ENCODE measurements at places on chromosomes 11 and 22.

GRCh38 chr22:45846952-45847351, 130.0 kb downstream of the WNT7B start:
- no peaks in the 10 kb centered on the region for H3K4me1 ChIP-seq
- no peak overlapping the region for H3K4me3 ChIP-seq
- H3K27ac ChIP-seq, result no peak overlapping the region
- H3K36me3 ChIP-seq, result no peaks in the 10 kb centered on the region

- no peak overlapping the region for H3K4me3 ChIP-seq
- H3K27me3 ChIP-seq, result no peaks in the 10 kb centered on the region
- peak overlapping the region; percentile 98 for H3K27ac ChIP-seq
- DNase-seq, result no peak
Measured at GRCh38 chr11:119306373-119306890, 10.5 kb downstream of the MCAM start.

GRCh38 chr11:86115542-86116385, 46.9 kb upstream of the PICALM start:
- no peaks in the 10 kb centered on the region for H3K27me3 ChIP-seq
- no peak for DNase-seq
- peak overlapping the region; percentile 25 for H3K27ac ChIP-seq
- no peaks in the 10 kb centered on the region for H3K4me1 ChIP-seq
- no peak overlapping the region for H3K4me3 ChIP-seq
- no peaks in the 10 kb centered on the region for H3K36me3 ChIP-seq

- no peak overlapping the region for H3K4me3 ChIP-seq
- H3K4me1 ChIP-seq, result peaks cover 9% of the 10 kb centered on the region
- H3K27me3 ChIP-seq, result no peaks in the 10 kb centered on the region
- H3K27ac ChIP-seq, result peak overlapping the region; percentile 54
- no peak for DNase-seq
Measured at GRCh38 chr11:34267417-34267816, 90.4 kb downstream of the ABTB2 start.

DNA sequence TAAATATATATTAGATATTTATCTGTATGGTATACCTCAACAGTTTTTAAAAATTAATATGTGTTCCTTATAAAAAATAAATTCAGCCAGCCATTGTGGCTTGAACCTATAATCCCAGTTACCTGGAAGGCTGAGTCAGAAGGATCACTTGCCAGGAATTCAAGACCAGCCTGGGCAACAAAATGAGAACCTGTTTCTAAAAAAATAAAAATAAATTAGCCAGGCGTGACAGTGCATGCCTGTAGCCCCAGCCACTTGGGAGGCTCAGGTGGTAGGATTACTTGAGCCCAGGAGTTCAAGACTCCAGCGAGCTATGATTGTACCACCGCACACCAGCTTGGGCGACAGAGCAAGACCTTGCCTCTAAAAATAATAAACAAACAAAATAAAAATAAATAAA, 54.9 kb downstream of the PHF21A start:
- H3K27ac ChIP-seq, result no peak overlapping the region
- no peaks in the 10 kb centered on the region for H3K36me3 ChIP-seq
- H3K4me3 ChIP-seq, result no peak overlapping the region
- H3K27me3 ChIP-seq, result no peaks in the 10 kb centered on the region

DNA sequence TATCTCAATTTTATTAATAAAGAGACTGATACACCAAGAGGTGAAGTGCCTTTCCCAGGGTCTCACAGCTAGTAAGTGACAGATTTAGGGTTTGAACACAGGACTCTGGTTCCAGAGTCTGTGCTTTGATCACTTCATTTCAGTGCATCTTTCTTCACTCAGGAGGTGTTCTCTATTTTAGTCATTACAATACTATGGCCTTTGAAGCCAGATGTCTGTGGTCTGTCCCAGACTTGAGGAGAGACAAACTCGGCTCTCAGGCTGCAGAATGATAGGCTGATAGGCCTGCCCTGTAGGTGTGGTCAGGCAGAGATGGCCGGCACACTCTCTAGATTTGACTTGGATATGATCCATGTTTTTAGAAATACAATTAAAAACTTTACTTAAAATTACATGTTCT, 478.5 kb upstream of the CCDC90B start:
- H3K4me3 ChIP-seq, result no peak overlapping the region
- H3K4me1 ChIP-seq, result no peaks in the 10 kb centered on the region

GRCh38 chr11:19844806-19845205, 132.2 kb downstream of the NAV2 start:
- H3K4me3 ChIP-seq, result no peak overlapping the region

- peak overlapping the region; percentile 72 for H3K4me3 ChIP-seq
- H3K27me3 ChIP-seq, result no peaks in the 10 kb centered on the region
- DNase-seq, result no peak
Measured at GRCh38 chr11:47271328-47271727, 1.4 kb downstream of the MADD start.

- no peak for DNase-seq
- H3K4me3 ChIP-seq, result no peak overlapping the region
- no peaks in the 10 kb centered on the region for H3K4me1 ChIP-seq
- no peaks in the 10 kb centered on the region for H3K27me3 ChIP-seq
- no peaks in the 10 kb centered on the region for H3K36me3 ChIP-seq
- no peak overlapping the region for H3K27ac ChIP-seq
Measured at GRCh38 chr22:20636075-20636812, 128.8 kb downstream of the MED15 start.

DNA sequence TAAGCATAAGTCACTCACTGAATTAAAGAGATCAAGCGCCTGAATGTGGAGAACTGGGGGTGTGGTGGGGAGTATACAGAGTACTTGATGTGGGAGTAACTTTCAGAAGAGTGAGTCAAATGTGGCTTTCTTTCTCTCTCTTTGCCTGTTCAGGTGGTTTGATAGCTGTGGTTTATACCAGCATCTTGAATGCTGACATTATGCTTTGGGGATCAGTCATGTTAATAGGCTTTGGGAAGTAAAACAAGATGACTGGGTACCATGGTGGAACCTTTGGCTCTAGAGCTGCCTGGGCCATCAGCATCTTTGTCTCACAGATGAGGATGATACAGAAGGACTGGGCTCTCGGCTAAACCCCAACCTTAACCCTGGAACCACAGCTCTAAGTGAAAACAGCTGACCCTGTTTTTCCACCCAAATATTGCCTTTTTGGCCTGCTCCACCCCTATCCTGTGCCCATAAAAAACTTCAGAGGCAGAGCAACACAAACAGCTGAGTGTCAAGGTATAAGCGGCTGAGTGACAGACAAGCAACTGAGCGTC, 58.2 kb upstream of the GNAZ start:
- H3K4me1 ChIP-seq, result no peaks in the 10 kb centered on the region
- DNase-seq, result peak; percentile 90
- peaks cover 3% of the 10 kb centered on the region for H3K27me3 ChIP-seq
- H3K27ac ChIP-seq, result no peak overlapping the region
- H3K4me3 ChIP-seq, result no peak overlapping the region
- no peaks in the 10 kb centered on the region for H3K36me3 ChIP-seq

DNA sequence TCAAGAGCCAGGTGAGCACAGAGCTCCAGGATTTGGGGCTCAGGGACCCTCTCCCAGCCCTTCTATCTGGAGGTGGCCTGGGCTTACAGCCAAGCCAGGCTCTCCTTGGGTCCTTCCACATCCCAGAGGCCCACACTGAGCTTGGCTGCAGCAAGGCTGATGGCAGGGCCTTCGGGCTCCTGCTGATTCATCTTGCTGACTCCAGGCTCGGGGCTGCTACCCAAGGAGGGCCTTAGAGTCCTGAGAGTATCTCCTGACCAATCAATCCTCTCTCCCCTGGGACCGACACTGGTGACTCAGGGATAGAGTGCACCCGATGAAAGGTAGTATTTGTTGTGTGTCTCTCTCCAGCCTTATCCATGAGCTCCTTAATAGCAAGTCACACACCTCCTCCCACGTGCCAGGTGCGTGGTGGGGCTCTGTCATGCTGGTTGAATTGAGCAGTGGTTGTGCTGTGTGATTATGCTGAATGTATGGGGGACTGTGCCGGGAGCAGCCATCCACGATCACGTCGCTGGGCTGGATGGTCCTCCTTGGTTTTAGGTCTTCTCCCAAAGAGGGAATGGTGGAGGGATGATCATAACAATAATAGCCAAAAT, 62.3 kb downstream of the GRIK4 start:
- H3K27ac ChIP-seq, result no peak overlapping the region
- no peaks in the 10 kb centered on the region for H3K36me3 ChIP-seq
- DNase-seq, result no peak

DNA sequence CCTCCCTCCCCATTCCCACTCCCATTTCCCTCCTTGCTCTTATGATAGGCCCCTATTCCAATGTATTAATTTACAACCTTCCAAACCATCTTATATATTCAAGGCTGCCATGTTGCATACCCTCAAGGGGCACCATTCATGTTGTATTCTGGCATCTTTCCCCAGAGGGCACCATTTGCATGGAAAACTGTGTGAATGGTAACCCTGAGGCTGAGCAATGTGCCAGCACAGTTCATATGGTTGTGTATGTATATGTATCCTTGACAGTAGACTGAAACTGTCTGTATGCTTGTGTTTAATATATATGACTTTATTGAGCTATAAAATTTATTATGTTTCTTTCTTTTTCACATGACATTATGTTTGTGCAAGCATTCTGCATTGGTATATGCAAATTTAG, 7.3 kb downstream of the RASSF10 start:
- no peak overlapping the region for H3K4me3 ChIP-seq
- H3K4me1 ChIP-seq, result peaks cover under 1% of the 10 kb centered on the region
- peak; percentile 37 for DNase-seq
- no peaks in the 10 kb centered on the region for H3K27me3 ChIP-seq

DNA sequence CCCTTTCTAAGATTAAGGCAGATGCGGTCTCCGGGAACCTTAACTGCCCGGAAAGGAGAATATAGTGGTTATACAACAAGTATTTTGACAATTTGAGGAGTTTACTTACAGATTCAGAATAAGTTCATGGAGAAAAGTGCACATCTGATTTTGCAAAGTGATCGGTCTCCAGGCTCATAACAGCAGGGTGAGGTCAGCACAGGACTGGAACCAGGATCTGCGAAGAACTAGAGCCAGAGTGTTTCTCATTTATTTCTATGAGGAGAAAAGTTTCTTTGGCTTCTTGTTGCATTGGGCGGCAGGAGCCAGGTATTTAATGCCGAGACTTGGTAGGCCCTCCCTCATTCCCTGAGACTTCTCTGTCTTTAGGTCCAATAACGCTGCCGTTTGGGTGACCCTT, 3.7 kb downstream of the ADAMTS15 start:
- H3K4me3 ChIP-seq, result peak overlapping the region; percentile 74
- H3K27me3 ChIP-seq, result peaks cover 16% of the 10 kb centered on the region
- DNase-seq, result no peak

DNA sequence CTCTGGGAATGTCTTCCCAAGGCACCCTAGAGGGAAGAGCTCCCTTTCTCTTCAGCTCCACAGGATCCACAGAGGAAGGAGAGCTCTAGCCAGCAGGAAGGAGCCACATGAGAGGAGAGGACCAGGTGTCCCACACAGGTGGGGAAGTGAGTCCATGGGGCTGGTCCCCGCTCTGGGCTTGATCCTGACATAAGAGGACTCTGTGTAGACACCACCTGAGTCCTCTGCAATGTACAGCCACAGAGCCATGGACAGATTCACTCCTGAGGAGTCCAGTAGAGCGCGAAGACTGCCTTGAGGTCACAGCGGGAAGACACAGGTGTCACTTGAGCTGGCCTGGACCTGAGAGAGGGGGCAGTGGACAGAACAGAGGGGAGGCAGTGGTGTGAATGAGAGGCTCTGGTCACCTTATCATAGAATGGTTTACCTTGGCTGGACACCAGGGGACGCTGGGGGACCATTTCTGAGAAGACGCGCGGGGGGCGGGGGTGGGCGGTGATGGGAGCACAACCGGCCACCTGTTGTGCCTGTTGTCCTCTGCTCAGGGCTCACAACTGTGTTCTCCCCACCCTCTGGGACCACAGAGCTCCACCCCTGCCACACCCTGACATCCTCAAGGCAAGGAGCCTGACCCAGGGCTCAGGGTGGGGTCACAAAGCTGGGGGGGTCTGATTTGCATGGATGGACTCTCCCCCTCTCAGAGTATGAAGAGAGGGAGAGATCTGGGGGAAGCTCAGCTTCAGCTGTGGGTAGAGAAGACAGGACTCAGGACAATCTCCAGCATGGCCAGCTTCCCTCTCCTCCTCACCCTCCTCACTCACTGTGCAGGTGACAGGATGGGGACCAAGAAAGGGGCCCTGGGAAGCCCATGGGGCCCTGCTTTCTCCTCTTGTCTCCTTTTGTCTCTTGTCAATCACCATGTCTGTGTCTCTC, 128.2 kb downstream of the ZNF280B start:
- H3K27ac ChIP-seq, result no peak overlapping the region
- H3K27me3 ChIP-seq, result no peaks in the 10 kb centered on the region
- DNase-seq, result peak; percentile 88
- no peak overlapping the region for H3K4me3 ChIP-seq

- DNase-seq, result no peak
- peak overlapping the region; percentile 92 for H3K27ac ChIP-seq
- H3K4me3 ChIP-seq, result peak overlapping the region; percentile 81
Measured at GRCh38 chr11:19714022-19714386, 1.4 kb downstream of the NAV2 start.

DNA sequence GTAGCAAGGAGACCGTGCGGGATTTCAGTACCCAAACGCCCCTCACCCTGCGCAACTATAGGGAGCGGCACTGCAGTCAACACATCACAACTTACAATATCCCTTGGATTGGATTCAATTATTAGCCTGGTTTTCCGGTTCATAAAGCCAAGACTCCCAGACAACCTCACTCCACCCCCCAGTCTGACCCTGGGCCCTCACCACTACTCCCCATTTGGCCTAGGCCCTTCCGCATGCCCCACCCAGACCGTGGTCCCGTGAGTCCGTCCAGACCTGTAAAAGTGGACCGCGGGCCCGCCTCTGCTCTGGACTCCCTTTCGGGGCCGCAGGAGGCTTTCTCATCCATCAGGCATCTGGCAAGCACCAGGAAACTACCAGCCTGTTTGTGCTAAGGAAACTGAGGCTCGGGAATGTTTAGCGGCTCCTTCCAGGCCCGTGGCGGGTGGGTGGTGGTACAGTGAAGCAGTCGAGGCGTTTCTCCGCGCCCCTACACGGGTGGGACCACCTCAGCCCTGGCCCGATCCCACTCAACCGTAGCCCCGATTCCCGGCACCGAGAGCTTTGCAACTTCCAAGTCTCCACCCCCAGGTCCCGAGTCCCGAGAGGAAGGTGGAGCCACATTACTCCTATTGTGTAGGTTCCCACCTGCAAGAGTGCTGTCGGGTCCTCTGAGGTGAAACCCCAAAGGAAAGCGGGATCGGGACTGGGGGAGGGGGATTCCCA, 679 bp upstream of the DPP3 start:
- H3K27ac ChIP-seq, result peak overlapping the region; percentile 90
- peaks cover 17% of the 10 kb centered on the region for H3K36me3 ChIP-seq
- no peaks in the 10 kb centered on the region for H3K27me3 ChIP-seq

- no peak for DNase-seq
- H3K4me1 ChIP-seq, result peaks cover 7% of the 10 kb centered on the region
- H3K27ac ChIP-seq, result no peak overlapping the region
- no peaks in the 10 kb centered on the region for H3K36me3 ChIP-seq
- no peaks in the 10 kb centered on the region for H3K27me3 ChIP-seq
Measured at GRCh38 chr11:115761348-115761747, 257.1 kb upstream of the CADM1 start.

DNA sequence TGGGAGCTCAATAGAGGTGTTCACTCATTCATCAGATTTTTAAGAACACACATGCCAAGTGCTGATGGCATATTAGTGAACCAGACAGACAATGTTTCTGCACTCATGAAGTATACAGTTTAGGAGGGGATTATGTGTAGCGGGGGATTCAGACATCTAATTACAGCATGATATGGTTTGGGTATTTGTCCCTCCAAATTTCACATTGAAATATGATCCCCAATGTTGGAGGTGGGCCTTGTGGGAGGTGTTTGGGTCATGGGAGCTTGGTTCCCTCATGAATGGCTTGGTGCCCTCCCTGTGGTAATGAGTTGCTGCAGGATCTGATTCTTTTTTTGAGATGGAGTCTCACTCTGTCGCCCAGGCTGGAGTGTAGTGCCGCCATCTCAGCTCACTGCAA, 8.9 kb upstream of the RAB3IL1 start:
- peaks cover 26% of the 10 kb centered on the region for H3K4me1 ChIP-seq
- DNase-seq, result no peak
- H3K4me3 ChIP-seq, result no peak overlapping the region
- H3K27me3 ChIP-seq, result no peaks in the 10 kb centered on the region
- no peaks in the 10 kb centered on the region for H3K36me3 ChIP-seq

Data from esophagus muscularis mucosa (tissue), 4 donors.